ENCODE measurements at places on chromosomes 7 and 10.

DNA sequence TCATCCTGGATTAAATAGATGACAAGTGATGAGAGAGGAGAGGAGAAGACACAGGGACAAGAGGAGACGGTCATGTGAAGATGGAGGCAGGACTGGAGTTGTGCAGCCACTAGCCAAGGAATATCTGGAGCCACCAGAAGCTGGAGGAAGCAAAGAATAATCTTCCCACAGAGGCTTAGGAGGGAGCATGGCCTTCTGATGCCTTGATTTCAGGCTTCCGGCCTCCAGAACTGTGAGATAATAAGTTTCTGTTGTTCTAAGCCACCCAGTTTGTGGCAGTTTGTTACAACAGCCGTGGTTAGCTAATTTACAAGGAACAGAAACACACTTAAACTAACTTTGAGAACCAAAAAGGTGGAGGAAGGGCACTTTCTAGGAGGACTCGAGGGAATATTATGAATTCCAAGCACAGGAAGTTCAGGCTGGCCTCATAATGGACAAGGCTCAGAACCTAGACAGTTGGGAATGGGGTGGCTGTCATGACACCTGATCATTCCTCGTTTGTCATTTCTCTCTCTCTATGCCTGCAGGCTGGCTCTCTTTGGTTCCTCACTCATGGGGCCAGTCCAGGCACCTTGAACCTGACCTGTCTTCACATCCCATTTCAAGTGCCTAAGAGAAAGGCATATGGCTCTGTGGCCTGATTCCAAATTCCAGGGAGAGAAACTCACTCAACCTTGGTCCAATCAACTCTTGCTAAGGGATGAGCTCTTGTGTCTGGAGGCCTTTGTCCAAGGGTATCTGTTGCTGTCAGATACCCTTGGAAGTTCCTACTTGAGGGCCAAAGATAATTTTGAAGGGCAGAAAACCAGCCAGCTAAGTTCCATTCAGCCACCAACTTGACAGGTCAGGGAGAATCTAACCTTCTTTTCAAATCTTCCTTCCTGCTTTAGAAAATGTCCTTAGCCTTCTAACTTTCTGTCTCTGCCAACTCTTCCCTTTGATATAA is 33.5 kb upstream of the PDZD8 start:
- no peak for DNase-seq

- DNase-seq: no peak
These were observed 50.0 kb downstream of the SRI start for GRCh38 chr7:88169717-88170320.

DNA sequence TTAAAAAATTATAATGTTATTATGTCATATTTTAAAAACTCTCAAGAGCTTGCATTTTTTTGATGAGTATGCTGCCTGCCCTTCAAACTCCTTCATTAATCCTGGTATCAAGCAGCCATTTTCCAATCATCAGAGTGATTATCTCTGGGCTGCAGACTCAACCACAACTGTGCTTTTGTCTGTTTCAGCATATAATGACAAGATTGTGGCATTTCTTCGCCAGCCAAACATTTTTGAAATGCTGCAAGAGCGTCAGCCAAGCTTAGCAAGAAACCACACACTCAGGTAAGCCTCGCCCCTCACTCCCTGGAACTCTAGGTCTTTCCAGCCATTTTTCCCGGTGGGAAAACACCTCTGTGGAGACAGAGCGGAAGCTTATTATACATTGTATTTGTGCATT is 90.0 kb upstream of the STK17A start:
- DNase-seq: no peak

DNA sequence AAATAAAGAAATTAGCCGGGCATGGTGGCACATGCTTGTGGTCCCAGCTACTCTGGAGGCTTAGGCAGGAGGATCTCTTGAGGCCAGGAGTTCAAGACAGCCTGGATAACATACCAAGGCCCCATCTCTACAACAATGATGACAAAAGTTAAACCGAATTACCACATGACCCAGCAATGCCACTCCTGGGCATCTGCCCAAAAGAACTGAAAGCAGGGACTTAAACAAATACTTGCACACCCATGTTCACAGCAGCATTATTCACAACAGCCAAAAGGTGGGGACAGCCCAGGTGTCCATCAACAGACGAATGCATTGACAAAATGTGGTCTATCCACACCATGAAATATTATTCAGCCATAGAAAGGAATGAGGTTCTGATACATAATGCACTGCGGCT is 83.9 kb downstream of the HIP1 start:
- no peak for DNase-seq

DNA sequence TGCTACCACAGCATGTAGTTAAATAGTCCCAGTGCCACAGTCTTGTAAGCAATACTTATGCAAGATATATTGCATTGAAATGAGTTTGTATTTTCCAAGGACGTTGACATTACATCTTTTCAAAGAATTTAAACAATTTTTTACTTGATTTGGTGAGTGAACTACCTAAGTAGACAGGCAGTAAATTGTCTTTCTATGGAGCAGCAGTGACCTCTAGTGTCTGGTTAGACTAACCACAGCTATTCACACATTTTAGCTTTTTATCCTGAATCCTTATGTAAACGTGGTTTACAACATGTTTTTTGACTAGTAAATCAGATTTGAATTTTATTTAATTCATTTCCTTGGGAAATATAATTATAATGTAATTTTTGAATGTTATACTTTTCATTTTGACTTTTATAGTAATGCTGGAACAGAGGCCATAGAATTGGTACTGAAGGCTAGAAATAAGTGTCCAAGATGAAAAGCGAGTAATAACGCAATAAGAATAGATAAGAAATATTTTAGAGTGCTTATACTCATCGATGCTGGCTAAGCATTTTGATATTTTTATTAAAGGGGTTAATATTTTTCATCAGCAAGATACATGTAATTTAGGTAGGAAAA is 5.6 kb downstream of the LRRTM3 start:
- no peak for DNase-seq

DNA sequence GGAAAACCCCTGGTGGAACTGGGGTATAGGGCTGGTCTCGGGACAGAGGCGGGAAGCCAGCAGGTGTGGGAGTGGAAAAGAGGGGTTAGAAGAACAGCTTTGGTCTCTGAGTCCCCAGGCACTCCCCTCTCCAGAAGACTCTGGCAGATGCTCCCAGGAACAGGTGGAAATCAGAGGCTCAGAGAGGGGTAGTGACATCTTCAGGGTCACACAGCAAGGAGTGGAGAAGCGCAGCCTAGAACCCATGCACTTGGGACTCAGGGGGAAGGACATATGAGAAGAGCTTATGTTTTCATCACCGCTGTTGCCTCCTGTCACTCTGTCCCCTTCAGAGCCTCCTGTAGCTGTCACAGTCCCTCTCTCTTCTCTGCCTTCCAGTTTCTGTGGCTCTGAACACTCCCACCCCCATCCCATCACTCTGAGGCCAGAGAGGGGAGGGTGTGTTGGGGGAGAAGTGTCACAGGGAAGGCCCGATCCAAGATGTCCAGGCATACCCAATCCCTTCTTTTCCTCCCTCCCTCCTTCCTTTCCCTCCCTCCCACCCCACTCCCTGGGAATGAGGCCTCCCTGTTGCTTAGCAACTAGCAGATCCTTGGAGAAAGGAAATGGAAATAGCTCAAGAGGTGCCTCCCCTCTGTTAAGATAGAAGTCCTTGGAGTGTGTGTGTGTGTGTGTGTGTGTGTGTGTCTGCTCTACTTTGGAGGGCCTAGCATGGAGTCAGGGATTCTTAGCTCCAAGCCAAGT is 32.0 kb downstream of the SRRM3 start:
- no peak for DNase-seq

GRCh38 chr7:30908681-30909080 is 3.0 kb upstream of the AQP1 start:
- DNase-seq: no peak

GRCh38 chr7:141990011-141990725 is 5.5 kb upstream of the MGAM start:
- DNase-seq: no peak

DNA sequence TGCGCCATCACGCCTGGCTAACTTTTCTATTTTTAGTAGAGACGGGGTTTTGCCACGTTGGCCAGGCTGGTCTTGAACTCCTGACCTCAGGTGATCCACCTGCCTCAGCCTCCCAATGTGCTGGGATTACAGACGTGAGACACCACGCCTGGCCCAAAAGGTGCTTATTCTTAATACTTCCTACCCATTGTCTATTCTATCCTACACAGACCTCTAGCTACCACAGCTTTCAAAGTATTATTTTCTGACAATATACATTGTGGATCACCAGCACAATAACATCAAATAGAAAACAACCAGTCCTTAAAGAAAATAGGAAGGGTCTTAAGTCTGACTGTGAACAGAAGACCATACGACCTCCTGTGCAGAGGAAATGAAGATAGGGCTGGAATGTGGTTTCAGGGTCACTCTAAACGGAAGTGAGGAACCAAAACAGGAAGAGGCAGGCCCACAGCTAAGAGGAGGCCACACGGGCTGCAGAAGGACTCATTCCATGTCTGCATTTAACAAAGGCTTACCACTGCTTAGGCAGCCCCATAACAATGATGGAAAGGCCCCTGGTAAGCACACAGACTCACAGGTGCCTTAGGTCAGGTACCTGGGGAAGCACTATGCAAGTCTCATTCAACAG is 115.2 kb downstream of the ZFAND4 start:
- no peak for DNase-seq

DNA sequence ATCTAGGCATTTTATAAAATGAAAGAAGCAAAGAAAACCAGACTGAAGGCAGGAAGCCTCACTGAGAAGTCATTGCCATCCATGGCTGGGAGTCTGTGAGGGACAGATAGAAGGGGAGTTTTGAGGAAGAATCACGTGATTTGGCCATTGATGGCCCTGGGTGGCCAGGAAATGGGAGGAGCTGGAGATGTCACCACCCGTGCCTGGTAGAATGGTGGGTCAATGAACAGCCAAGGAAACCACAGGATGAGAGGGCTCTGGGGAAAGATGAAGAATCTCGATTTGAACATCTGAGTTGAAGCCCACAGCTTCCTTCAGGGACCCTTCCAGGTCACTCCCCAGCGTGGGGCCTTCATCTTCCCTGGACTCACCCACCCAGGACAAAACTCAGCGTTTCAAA is 103.3 kb upstream of the CHST15 start:
- DNase-seq: no peak

DNA sequence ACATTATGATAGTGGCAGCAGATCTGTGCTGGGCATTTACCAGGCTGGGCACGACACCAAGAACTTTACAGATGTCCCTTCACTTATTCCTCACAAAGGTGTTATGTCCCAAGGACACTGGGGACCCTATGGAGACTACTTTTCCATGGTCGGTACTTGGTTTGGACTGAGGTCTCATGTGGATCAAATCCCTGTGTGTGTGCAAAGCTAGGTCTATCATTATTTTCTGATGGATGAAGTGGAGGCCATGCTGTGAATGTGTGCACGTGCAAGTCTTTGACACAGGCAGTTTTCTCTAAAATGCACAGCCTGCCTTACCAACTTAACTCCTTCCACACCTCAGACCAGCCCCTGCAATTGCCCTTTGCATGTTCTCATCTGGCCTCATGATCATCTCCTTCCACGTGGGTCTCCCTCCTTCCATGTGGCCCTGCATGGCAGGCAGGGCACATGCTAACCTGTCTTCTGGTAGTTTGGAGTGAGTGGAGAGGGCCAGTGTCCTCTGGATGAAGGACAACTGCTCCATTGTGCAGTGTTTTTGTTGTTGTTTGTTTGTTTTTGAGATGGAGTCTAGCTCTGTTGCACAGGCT is 16.0 kb upstream of the ZNF273 start:
- no peak for DNase-seq

DNA sequence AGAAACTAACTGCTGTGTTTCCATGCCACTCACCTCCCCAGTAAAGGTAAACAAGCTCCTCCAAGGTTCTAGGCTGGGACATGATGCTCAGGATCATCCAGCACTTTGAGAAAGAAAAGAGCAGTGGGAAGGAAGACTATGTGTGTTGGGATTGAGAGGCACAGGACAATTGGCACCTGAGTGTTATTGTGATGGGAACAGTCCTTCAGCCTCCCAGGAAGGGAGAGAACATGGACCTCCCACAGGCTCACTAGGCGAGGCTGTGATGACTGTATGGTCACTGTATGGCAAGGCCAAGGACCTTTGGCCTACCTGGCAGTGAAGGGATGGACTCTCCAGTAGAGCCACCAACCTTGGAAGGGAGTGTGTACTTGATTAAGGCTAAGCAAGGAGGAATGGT is 123.2 kb upstream of the UNC5B start:
- DNase-seq: no peak

- no peak for DNase-seq
These were observed 4.0 kb upstream of the LGI1 start for GRCh38 chr10:93753621-93754250.

GRCh38 chr10:115049960-115050359 is 43.2 kb upstream of the ATRNL1 start:
- DNase-seq: no peak

GRCh38 chr10:22475651-22476600 is 130.6 kb downstream of the SPAG6 start:
- peak; percentile 43 for DNase-seq

DNA sequence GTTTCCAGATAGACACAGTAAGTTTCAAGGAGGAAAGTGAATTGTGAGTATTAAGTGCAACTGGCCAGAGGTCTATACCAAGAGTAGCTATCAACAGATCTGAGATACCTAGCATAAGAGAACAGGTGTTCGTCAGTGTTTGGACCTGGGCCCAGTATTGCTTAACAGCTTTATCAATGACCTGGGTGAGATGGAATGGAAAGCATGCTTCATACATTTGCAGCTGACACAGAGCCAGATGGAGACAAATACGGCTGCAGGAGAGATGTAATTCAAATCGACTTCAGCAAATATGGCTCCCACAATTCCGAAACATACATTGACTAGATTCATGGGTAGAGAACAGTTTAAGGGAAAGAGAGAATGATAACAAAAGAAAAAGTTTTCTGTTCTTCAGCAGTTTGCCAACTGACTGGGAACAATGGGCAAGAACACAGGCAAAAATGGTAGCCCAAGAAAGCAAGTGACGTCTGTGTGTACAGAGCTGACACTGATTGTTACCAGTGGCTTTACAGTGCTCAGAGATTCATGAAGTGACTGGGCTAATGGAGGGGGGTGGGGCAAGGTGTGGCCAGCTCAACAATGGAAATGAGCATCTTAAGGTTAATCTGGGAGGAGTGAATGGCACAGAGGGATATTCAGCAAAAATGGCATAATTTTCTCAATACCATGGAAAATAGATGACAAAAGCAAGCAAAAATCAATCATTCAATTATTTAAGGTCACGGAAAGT is 28.0 kb upstream of the COBL start:
- no peak for DNase-seq

DNA sequence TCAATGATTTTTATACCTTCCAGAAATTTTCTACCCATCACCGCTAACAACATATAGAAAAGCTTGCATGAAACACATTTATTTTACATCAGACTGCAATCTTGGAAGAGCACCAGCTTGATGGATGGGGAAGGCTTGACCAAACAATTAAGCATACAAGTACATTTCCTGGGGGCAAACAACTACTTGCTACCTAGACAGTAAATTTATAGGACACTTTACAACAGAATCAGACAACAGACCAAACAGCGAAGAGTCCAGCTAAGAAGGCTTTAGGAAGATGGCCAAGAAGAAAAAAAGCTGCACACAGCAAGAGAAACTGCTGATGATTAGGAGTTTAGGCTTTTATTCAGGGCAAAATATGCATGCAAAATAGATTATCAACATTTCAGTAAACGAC is 8.0 kb downstream of the AASS start:
- DNase-seq: no peak

All from C1 segment of cervical spinal cord (tissue), 14 donors.